Prostate gland (tissue), 2 donors: ENCODE measurements at places on chromosomes 12 and 14. TPM values are rescaled to one million over a fixed set of nuclear protein-coding genes. Genes with fewer than 3 reads are reported as not detected.
A peak's percentile ranks its signal among the peaks of the same experiment; 100 is the strongest.

- peaks cover 6% of the 10 kb centered on the region for H3K4me1 ChIP-seq
- no peaks in the 10 kb centered on the region for H3K36me3 ChIP-seq
- peak; percentile 50 for DNase-seq
- H3K4me3 ChIP-seq: peak overlapping the region; percentile 53
- peak overlapping the region; percentile 86 for H3K27ac ChIP-seq
- no peaks in the 10 kb centered on the region for H3K27me3 ChIP-seq
Measured at GRCh38 chr14:75295061-75295461, 16.4 kb downstream of the FOS start.

GRCh38 chr12:113142886-113143332 is 6.6 kb upstream of the CFAP73 start:
- no peaks in the 10 kb centered on the region for H3K27me3 ChIP-seq
- no peak overlapping the region for H3K27ac ChIP-seq
- H3K4me1 ChIP-seq: no peaks in the 10 kb centered on the region
- H3K4me3 ChIP-seq: no peak overlapping the region

DNA sequence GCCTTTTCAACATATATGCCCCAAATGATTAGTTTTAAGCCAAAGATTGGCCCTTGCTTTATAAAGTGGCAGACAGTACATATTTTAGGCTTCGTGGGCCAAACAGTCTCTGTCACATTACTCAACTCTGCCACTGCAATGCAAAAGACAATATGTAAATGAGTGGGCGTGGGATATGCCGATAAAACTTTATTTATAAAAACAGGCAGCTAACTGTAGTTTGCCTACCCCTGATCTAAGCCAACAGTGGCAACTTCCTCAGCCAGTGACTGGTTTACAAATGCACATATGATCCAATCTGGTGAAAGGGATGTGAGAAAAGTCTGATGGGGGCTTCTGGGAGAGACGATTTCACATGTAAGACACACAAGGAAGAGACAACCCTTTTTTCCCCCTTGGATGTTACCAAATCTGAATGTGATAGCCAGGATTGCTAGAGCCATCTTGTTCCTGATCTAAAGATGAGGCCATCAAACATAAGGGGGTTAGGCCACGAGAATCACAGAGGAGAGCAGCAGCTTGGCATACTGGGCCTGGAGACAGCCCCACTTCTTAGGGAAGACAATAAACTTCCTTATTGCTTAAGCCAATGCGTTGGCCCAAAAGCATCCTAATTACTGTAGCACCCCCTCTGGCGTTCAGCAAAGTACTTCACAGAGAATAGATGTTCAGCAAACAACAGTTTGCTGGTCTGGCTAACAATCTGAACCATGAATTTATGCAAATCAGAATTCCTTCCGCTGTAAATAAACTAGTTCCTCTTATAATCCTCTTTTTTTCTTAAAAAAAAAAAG is 75.2 kb upstream of the TMCC3 start:
- H3K4me1 ChIP-seq: no peaks in the 10 kb centered on the region
- H3K4me3 ChIP-seq: no peak overlapping the region
- peak; percentile 13 for DNase-seq
- H3K36me3 ChIP-seq: no peaks in the 10 kb centered on the region

- no peaks in the 10 kb centered on the region for H3K27me3 ChIP-seq
- H3K36me3 ChIP-seq: no peaks in the 10 kb centered on the region
- H3K4me3 ChIP-seq: no peak overlapping the region
- no peak overlapping the region for H3K27ac ChIP-seq
Measured at GRCh38 chr14:20440882-20441281, 4.9 kb upstream of the KLHL33 start.

- H3K27ac ChIP-seq: peak overlapping the region; percentile 69
- DNase-seq: peak; percentile 29
- H3K36me3 ChIP-seq: no peaks in the 10 kb centered on the region
Measured at GRCh38 chr12:122021193-122021821, 377 bp upstream of the BCL7A start.

GRCh38 chr12:54328595-54329337 is 3.8 kb downstream of the COPZ1 start:
- no peak overlapping the region for H3K4me3 ChIP-seq
- H3K27ac ChIP-seq: no peak overlapping the region
- H3K27me3 ChIP-seq: no peaks in the 10 kb centered on the region
- H3K4me1 ChIP-seq: no peaks in the 10 kb centered on the region
- no peak for DNase-seq
- H3K36me3 ChIP-seq: no peaks in the 10 kb centered on the region

GRCh38 chr14:93939304-93940229 is 12.4 kb downstream of the FAM181A start:
- H3K4me1 ChIP-seq: no peaks in the 10 kb centered on the region
- H3K36me3 ChIP-seq: no peaks in the 10 kb centered on the region
- H3K4me3 ChIP-seq: peak overlapping the region; percentile 23
- no peak overlapping the region for H3K27ac ChIP-seq

DNA sequence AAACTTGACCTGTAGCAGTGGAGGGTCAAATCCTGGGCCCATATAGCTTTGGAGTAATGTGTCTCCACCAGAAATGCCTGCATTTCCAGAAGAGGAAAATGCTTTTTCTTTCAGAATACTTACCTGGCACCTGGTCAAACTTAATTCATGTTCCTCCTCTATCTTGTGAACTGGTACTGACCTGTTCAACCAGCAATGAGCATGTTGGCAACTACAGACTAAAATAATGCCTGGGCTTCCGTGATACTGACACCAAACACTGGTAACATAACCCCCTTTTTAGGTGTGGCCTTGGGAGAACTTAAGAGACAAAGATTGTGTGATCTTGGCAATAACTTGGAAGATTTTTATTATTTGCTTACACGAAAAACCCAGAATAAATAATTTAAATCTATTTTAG is 23.8 kb upstream of the MGST1 start:
- H3K27ac ChIP-seq: no peak overlapping the region
- H3K36me3 ChIP-seq: no peaks in the 10 kb centered on the region
- no peaks in the 10 kb centered on the region for H3K4me1 ChIP-seq
- no peaks in the 10 kb centered on the region for H3K27me3 ChIP-seq
- DNase-seq: no peak
- H3K4me3 ChIP-seq: no peak overlapping the region

DNA sequence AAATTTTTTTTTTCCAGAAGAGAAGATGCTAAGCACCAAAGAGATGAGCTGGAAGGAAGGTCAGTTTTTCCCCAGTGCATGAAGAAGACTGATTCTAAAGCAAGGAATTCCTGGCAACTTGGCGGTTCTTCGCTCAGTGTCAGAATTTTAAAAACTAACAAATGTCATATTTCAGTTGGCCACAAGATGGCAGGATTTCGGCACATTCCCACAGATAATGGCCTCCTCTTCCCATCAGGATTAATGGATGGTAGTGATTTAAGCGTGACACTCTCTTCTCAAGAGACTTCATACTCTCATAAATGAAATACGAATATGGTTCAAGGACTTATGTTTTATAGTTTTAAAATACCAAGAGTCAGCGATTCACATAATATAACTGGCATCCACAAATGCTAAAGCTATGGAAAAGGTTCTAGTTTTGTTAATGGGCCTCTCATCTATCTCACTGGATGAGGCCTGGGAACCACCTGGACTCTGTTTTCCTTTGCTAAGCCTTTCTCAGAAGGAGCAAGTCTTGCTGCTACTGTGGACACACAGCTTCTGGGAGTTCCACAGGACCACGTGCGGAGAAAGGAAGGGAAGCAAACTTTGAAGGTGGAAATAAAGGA is 46.1 kb upstream of the PTPRO start:
- H3K27ac ChIP-seq: no peak overlapping the region
- no peak overlapping the region for H3K4me3 ChIP-seq
- no peaks in the 10 kb centered on the region for H3K36me3 ChIP-seq

The CLEC2B gene
- total RNA-seq: 6.0 TPM

The PRR4 gene
- 66.9 TPM for total RNA-seq
